ENCODE measurements at places on chromosomes 16 and 17.
A peak's percentile ranks its signal among the peaks of the same experiment; 100 is the strongest.

- DNase-seq, result no peak
Measured at GRCh38 chr17:57584050-57584551, 161.0 kb downstream of the CCDC182 start.

- DNase-seq, result peak; percentile 73
Measured at GRCh38 chr17:40819528-40820125, 2.8 kb downstream of the KRT10 start.

DNA sequence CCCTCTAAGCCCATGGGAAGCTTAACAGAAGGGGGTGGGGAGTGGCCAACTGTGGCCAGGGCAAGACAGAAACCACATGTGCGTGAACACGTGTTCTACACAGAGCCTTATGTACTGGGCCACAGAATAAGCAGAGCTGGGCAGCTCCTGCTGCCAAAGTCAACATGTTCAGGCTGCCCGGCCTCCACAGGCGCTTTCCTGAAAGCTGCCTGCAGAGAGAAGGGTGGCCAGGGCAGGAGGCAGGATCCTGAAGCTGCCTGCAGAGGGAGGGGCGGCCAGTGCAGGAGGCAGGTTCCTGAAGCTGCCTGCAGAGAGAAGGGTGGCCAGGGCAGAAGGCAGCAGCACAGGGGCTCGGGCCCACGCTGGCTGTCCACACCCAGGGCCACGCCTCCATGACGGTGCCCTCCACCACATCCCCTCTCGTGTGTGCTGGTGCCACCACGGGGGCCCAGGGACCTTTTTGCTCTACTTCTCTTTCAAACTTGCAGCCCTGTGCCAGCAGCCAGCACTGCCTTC lies 79.5 kb downstream of the ANKRD11 start:
- no peak for DNase-seq

GRCh38 chr17:36939052-36939801 lies 2.0 kb downstream of the LHX1 start:
- DNase-seq, result no peak

- no peak for DNase-seq
Measured at GRCh38 chr16:4814046-4814445, 11.6 kb upstream of the ROGDI start.

- peak; percentile 44 for DNase-seq
Measured at GRCh38 chr17:37725021-37725595, 19.8 kb downstream of the HNF1B start.

GRCh38 chr17:17070931-17071330 lies 28.7 kb downstream of the MPRIP start:
- no peak for DNase-seq

- no peak for DNase-seq
Measured at GRCh38 chr16:57020651-57021050, 31.3 kb downstream of the NLRC5 start.

GRCh38 chr16:11224096-11224893 lies 31.7 kb downstream of the SOCS1 start:
- DNase-seq, result peak; percentile 96

DNA sequence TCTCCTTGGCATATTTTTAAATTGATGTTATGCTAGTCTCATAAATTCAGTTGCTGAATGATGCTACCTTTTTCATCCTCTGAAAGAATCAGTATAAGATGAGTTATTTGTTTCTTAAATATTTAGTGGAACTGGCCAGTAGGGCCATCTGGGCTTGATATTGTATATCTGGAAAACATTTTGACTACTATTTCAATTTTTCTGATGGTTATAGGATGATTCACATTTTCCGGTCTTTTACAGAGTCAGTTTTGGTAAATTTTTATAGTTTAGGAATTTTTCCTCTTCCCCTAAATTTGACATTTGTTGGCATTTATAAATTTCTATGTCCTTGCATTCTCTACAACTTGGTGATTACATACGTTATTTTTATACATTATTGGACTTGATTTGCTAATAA lies 296.3 kb upstream of the AXIN2 start:
- no peak for DNase-seq

GRCh38 chr17:34769049-34769448 lies 189.7 kb downstream of the TMEM132E start:
- DNase-seq, result no peak

DNA sequence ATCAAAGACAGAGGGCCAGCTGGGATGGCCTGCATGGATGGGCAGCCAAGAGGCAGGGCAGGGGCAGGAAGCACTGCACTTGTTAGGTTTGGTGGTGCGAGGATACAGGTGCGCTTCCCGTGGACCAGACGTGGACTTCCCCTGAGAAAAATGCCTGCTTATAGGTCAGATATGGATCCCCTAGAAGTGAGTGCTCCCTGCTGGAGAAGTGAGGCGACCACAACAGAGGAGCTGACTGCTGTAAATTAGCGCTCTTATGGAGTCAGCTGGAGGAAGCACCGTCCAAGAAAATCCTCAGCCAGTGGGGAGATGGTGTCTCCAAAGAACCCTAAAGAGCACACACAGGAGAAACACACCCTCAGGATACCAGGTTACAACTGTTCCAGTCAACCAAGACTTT lies 27.7 kb upstream of the CCDC182 start:
- no peak for DNase-seq

- DNase-seq, result peak; percentile 26
Measured at GRCh38 chr17:33732116-33732515, 439.0 kb upstream of the ASIC2 start.

GRCh38 chr16:79469999-79470398 lies 130.5 kb downstream of the MAF start:
- no peak for DNase-seq

GRCh38 chr16:50265260-50265659 lies 1.1 kb upstream of the ADCY7 start:
- peak; percentile 48 for DNase-seq

GRCh38 chr17:1412185-1413110 lies 12.4 kb upstream of the YWHAE start:
- DNase-seq, result no peak

- DNase-seq, result no peak
Measured at GRCh38 chr17:79814974-79815835, 18.3 kb upstream of the CBX8 start.

- no peak for DNase-seq
Measured at GRCh38 chr17:9432934-9433421, 142.6 kb downstream of the STX8 start.

GRCh38 chr17:11369575-11369974 lies 128.6 kb downstream of the SHISA6 start:
- no peak for DNase-seq

GRCh38 chr17:82405051-82405450 lies 13.1 kb upstream of the HEXD start:
- DNase-seq, result no peak

- peak; percentile 37 for DNase-seq
Measured at GRCh38 chr17:9291912-9292560, 270.7 kb downstream of the NTN1 start.

GRCh38 chr17:48159232-48159631 lies 51.7 kb downstream of the SNX11 start:
- no peak for DNase-seq

- DNase-seq, result no peak
Measured at GRCh38 chr17:73379826-73380225, 68.0 kb upstream of the CDC42EP4 start.

DNA sequence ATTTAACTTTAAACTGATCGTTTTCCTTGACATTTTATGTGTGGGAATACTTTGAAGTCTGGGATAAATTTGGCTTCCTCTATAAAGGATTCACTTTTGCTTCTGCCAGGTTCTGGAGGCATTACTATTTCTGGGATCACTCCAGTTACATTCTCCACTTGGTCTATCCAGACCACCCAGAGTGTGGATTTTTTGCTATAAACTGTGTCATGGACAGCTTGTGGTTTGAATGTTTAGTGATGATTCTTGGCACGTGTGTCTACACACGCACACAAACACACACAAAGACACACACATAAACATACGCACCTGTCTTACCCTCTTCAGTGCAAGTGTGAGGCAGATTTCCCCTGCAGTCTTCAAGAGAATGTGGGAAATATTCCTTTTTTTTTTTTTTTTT lies 27.4 kb upstream of the MSI2 start:
- no peak for DNase-seq

- no peak for DNase-seq
Measured at GRCh38 chr16:58495521-58496331, 4.2 kb upstream of the NDRG4 start.

DNA sequence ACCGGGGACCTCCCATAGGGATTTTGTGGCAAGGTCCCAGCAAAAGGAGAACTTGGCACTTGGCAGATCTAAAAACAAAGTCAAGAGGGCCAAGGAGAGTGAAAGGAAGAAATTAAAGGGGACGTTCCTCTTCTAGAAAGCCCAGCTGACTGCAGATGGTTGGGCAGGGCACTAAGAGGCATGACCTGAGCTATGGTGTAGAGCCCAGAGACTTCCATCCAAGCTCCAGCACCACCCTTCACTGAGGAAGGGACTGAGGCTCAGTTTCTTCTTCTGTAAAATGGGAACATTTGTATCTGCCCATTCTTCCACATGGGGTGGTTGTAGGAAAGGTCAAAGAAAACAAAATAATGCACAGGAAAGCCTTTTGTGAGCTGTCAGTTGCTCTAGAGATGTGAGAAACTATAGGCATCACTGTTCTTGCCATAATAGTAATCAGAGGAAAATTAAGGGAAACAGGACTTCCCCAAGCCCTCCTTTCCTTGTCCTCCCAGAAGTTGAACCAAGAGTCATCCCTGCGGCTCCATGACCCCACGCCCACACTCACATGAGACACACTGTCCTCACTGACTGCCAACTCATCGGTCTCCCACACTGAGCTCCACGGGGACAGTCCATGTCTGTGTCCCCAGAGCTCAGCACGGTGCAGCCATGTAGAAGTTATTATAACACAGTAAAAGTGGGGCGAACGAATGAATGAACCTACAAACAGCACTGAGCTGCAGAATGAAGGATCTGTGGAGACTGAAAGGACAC lies 10.4 kb downstream of the CD300LF start:
- no peak for DNase-seq

- DNase-seq, result no peak
Measured at GRCh38 chr16:29821643-29822115, 1.4 kb downstream of the MVP start.

DNA sequence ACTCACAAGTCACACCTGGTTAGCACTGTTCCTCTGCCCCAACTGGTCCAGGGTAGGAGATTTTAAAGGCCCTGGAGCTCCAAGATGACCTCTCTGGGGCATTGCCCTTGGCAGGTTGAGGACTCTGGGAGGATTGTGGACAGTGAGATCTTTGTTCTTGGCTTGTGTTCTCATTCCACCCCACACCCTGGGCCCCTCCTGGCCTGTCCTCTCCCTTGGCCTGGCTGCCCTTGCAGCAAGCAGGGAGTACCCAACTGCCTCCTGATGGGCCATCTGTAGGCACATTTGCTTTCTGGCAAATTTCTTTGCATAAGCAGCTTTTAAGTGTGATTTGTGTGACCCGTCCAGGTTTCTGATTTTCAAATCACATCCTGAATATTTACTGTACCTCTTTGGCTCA lies 239.6 kb downstream of the UTP18 start:
- DNase-seq, result no peak

- DNase-seq, result peak; percentile 94
Measured at GRCh38 chr16:75305364-75306098, 54.1 kb upstream of the BCAR1 start.

GRCh38 chr16:71499775-71500364 lies 10.7 kb upstream of the ZNF19 start:
- peak; percentile 80 for DNase-seq

- DNase-seq, result peak; percentile 24
Measured at GRCh38 chr17:1709971-1710806, at the start of gene TLCD2. Gene TLCD2, minus strand, starts transcription at chr17:1710377. Its CDS starts 135 bp downstream, at chr17:1710242.

DNA sequence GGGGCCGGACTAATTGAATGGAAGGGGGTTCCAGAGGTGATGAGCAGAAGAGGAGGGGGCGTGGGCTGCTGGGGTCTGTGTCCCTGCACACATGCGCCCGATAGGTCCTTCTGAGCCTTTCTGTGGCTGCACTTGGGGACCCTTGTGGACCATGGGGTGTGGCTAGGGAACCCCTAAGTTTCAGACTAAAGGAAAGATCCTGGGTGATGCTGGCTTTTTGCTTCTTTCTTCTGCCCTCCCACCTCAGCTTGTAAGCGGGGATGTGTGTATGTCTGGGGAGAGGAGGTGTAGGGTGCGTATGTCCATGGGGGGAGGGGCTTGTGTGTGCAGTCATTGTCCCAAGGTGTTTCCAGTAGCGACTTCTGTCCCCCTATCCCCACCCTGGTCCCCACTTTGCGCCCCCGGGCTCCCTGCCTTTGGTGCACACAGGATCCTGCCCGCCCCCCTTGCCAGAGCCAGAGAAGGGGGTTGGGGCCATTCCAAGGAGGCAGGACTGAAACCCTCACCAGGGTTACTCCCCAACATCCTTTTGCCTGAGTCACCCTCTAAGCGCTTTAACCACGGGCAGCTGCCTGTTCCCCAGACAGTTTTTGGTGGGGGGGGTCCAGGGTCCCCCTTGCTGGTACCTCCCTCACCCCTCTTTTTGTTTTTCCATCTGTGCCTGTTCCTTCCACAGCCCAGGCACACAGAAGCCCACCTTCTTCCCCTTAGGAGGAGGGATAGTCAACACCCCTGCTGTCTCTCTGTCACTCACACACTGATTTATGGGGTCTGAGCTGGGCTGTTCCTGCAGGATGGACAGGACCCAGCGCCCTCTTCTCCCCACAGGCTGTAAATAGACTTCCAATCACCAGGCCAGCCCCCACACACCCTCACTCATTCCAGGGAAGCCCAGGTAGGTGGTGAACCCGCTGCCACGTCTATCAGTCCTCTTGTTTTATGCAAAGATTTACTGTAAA lies 83.2 kb downstream of the ARHGAP23 start:
- no peak for DNase-seq

DNA sequence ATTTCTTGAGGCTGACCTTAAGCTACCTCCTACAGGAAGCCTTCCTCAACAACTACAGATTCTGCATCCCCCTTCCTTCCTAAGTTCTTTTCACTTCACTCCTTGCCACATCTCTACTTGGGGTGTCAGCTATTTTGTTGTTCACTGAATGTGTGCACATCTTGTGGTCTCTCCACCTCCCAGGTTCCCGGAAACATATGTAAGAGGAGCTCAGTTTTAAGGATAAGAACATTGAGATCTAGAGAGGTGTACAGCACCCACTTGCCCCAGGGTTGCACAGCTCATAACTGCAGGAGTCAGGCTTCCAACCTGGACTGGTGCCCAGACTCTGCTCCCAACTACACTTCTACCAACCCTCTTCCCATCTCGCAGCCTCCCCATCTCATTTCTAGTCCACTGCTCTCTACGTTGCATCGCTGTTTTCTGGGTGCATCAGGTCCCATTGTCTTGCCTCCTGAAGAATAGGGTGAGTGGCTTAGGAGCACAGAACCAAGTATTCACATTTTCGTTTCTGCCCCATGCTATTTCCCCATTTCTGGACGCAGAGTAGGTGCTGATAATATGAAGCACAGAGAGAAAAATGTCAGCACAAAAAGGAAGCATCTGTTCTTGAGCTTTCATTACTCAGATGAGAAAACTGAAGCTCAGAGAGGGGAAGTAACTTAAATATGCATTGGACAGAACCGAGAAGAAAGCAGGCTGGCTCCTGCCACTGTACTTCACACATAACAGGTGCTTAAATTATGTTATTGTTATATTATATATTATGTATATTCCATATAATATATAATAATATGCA lies 292.0 kb upstream of the CCL2 start:
- peak; percentile 38 for DNase-seq

DNA sequence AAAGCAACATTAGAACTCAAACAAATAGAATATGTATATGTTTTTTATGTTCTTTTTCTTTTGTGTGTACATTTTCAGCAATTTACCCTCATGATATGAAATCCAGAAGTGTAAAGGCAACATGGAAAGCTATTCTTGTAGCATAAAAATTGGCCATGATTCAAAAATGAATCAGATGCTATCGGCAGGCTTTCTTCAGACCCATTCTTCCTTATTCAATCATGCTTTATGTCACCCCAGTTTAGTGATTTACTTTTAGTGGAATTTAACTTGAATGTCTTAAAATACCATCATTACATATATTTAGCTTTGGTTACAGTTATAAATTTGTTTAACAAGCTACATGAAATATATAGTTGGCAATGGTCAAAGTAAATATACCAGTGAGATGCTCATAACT lies 21.4 kb upstream of the SMIM36 start:
- no peak for DNase-seq
